ENCODE measurements at places on chromosomes 12 and 14. TPM values are rescaled to one million over a fixed set of nuclear protein-coding genes. Genes with fewer than 3 reads are reported as not detected.
A peak's percentile ranks its signal among the peaks of the same experiment; 100 is the strongest.

- DNase-seq = peak; percentile 26
Measured at GRCh38 chr14:36454599-36455240, 65.3 kb downstream of the NKX2-1 start.

- DNase-seq = no peak
Measured at GRCh38 chr12:116672010-116672409, 65.9 kb downstream of the SPRING1 start.

PLBD1 gene
- total RNA-seq = 30.5 TPM

SLC38A4 gene
- 0.74 TPM for total RNA-seq

DHRS2 gene
- total RNA-seq = 0.17 TPM

- no peak for DNase-seq
Measured at GRCh38 chr12:121939186-121939585, 20.8 kb downstream of the CFAP251 start.

- no peak for DNase-seq
Measured at GRCh38 chr14:60668431-60669112, 19.3 kb upstream of the SIX1 start.

- DNase-seq = peak; percentile 52
Measured at GRCh38 chr14:22502007-22502406, 87.0 kb downstream of the DAD1 start.

GRCh38 chr12:69214169-69214568 lies 25.2 kb upstream of the CPSF6 start:
- no peak for DNase-seq

DNA sequence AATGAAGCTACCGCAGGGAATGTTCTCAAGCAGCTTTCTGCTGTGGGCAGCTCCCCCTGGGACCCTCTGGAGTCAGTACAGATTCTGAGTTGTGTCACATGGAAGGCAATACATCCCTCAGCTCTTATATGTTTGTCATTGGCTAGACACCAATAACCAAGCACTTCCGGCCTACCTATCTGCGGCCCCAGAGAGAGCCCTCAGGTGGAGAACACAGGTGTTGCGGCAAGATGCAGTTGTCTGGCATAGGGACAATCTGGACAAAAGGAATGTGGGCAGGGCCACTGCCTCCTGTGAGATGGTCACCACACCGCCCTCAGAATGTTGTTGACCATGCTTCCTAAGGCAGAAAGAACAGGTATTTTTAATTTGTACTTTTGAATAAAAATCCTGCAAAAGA lies 118.7 kb downstream of the BRMS1L start:
- DNase-seq = no peak

GRCh38 chr14:50270932-50271331 lies 39.6 kb upstream of the SOS2 start:
- no peak for DNase-seq

CCDC85C gene
- total RNA-seq = 19.8 TPM

SIX1 gene
- total RNA-seq = 5.0 TPM

GOLGA3 gene
- total RNA-seq = 81.1 TPM

GALNT9 gene
- total RNA-seq = 1.4 TPM

COX8C gene
- total RNA-seq = not detected

TRHDE gene
- total RNA-seq = 6.5 TPM

TTC6 gene
- total RNA-seq = 34.4 TPM

- DNase-seq = no peak
Measured at GRCh38 chr14:48970943-48971342, 615.2 kb downstream of the RPS29 start.
